Activated CD4-positive, alpha-beta memory T cell treated with anti-CD3 and anti-CD28 coated beads for 36 hours (primary cell): ENCODE measurements at places on chromosomes 3 and 15. TPM values are rescaled to one million over a fixed set of nuclear protein-coding genes. Genes with fewer than 3 reads are reported as not detected.

DNA sequence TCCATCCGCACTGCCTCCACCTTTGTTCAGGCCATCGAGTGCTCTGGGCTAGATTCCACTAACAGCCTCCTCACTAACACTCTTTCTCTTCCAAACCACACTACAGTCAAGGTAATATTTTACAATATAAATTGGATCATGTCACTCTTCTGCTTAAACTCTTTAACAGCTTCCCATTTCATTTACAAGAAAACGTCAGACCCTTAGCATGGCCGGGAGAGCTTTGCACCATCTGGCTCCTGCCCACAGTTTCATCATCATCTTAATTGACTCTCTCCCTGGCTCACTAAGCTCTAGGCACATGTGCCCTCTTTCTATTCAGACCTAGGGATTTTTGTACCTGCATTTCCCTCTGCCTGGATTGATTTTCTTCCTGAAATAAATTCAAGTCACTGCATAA lies 354.7 kb downstream of the FGF12 start:
- no peak for DNase-seq

- DNase-seq, result no peak
These were observed 254.1 kb upstream of the CTDSPL start for GRCh38 chr3:37607604-37608003.

DNA sequence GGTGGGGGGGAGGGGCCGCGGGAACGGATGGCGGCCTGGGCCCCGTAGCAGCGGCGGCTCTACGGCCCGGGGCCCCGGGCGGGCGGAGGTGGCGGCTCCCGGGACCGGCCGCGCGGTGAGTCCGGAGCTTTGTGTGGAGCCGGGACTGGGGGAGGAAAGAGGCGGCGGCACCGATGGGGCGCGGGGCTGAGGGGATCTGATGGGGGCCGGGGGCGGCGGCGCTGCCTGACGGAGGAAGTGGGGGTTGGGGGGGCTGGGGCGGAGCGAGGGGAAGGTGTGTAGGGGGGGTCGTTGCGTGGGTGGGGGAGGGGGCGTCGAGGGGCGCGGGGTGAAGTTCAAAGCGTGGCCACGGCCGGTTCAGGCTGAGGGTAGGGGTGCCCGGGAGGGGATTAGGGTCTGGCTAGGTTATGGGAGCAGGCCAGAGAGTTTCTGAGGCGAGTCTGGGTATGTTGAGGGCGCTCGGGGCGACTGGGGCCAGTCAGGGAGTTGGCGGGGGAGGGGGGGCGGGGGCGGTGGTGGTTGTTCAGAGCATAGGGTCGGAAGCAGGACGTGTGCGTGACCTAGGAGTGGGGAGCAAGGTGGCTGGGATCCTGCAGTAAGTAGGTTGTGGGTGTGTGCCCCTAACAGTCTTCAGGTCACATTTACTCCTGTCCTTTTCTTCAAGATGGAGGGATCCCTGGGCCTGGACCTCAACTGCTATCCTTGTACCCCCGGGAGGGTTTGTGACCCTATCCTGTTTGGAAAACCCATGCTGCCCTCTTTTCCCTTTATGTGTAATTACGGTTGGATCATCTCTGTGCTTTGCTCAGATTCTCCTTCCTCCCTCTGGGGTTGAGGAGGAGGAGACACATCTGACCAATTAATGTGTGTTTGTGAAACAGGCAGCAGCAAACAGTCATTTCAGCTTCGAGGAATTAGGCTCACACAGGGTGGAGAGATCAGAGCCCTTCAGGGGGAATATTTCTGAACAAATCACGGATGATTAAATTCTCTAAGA lies 644 bp downstream of the ZNF609 start:
- DNase-seq, result peak; percentile 55

DNA sequence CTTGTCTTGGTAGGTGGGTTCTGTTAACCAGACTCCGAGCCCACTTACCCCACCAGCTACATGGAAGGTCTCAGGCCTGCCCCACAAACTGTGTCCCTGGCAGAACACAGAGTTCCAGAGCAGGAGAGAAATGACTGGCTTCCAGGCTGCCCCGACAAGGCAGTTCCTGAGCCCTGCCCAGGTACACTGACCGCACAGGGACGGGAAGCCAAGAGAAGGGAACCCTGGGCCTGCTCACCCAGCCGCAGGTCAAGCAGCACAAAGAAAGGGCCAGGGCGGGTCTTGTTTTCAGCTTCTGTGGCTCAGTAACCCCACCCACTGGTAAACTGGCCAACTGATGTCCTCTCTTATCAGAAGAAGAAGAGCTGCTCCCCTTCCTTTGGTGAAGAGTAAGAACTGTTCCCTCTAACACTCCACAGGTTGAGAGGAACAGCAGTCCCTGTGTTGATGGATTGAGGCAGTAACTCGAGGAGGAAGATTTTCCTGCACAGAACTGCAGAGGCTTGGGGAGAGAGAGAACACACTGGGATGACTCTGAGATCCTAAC lies 68.4 kb downstream of the CRTC3 start:
- DNase-seq, result peak; percentile 41

GRCh38 chr15:69081310-69082004 lies 67.0 kb downstream of the NOX5 start:
- no peak for DNase-seq

DNA sequence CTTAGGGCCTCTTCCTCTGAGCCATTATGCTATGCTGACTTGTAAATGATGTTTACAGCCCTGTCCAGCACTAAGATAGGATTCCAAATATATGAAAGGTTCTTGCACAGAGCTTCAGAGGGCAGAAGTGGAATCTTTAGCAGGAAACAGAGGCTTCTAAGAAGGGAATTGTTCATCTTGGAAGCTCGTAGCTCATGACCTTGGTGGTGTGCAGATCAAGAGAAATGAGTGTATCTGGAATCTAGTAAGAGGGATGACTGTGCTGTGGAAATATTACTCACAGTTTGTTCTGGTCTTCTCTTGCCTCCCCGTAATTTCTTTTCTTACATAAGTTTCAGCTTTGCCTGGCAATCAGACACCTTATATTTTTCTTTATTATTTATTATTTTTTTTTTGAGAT lies 175.8 kb downstream of the SPATA16 start:
- no peak for DNase-seq

The TFG gene
- 55.5 TPM for total RNA-seq

The ECE2 gene
- not detected for total RNA-seq

The CAND2 gene
- 1.2 TPM for total RNA-seq

The C15orf62 gene
- 0.43 TPM for total RNA-seq

The CHRM5 gene
- not detected for total RNA-seq
